ENCODE measurements at places on chromosomes 3 and 15.

DNA sequence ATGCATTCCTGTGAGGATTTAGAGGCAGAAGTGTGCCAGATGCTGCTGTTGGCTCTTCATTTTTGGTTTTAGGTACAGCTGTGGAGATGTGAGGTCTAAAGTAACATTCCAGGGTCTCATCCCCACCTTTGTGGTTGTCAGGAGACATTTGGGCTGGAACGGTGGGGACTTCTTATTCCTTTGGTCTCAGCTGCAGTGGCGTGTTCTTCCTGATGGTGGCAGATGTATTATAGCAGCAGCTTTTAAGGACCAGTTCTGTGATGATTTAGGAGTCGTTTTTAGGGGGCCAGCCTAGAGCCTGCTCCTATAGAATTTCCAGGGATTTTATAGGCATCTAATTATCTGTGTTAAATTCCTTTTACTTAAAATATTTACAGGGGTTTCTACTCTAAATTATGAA, 221.0 kb upstream of the EOMES start:
- no peak for DNase-seq

GRCh38 chr3:16739541-16740105, 134.4 kb upstream of the DAZL start:
- no peak for DNase-seq

DNA sequence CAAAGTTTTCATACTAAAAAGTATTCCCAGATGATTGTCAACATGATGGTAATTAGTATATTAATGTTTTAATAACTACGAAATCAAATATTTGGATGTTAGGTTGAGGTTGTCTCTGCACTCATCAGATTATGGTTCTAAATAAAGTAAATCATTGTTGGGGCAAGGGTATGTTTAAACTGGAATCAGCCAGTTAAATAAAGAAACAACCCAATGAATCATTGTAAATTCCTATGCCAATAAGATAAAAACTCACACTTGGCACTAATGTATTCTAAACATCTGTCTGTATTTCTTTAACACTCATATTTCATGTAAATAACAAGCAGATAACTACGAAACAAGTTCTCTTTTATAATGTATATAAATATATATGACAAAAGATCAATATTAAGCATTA, 92.7 kb downstream of the PEAK1 start:
- DNase-seq, result no peak

DNA sequence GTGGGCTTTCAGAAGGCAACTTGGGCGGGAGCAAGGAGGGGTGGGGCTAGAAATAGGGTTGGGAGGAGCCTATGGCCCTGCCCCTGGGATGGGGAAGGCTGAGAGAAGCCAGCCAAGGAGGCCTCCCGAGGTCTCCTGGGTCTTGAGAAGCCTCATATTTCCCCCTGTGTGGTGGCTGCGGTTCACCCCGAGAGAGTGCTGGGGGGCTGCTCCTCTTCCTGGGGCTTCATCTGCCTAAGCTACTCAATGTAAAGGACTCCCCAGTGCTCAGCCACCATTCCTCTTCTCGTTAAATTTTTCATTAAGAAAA, 174.3 kb downstream of the SMAD6 start:
- DNase-seq, result no peak
